Airway epithelial cell (primary cell): ENCODE measurements at places on chromosomes 16 and 17. TPM values are rescaled to one million over a fixed set of nuclear protein-coding genes. Genes with fewer than 3 reads are reported as not detected.

KRT36 gene
- not detected in 2 replicates for total RNA-seq

CDH11 gene
- 10.5 and 39.6 TPM in 2 replicates for total RNA-seq

PIMREG gene
- 22.2 and 27.6 TPM in 2 replicates for total RNA-seq

PABPN1L gene
- total RNA-seq, result not detected in 2 replicates

SSTR5 gene
- total RNA-seq, result not detected in 2 replicates

ZFPM1 gene
- total RNA-seq, result 2.2 and 3.0 TPM in 2 replicates

CNTNAP4 gene
- total RNA-seq, result not detected in 2 replicates

ABCA10 gene
- total RNA-seq, result 0.35 and 0.42 TPM in 2 replicates

PRSS8 gene
- 80.0 and 81.1 TPM in 2 replicates for total RNA-seq

HID1 gene
- total RNA-seq, result 3.8 and 9.2 TPM in 2 replicates

ADAD2 gene
- not detected in 2 replicates for total RNA-seq

TM4SF5 gene
- not detected in 2 replicates for total RNA-seq

METTL23 gene
- 30.8 and 37.0 TPM in 2 replicates for total RNA-seq

GUCY2D gene
- 0.14 and 0.84 TPM in 2 replicates for total RNA-seq

OR2C1 gene
- total RNA-seq, result not detected in 2 replicates

PITPNC1 gene
- total RNA-seq, result 13.3 and 13.8 TPM in 2 replicates

PIK3R5 gene
- total RNA-seq, result 0.56 TPM in 1 of 2 replicates, not detected in the other

MYH1 gene
- not detected in 2 replicates for total RNA-seq

KCNJ12 gene
- total RNA-seq, result 0.07 TPM in 1 of 2 replicates, not detected in the other

PLLP gene
- total RNA-seq, result 7.5 and 8.6 TPM in 2 replicates

TMEM114 gene
- total RNA-seq, result not detected in 2 replicates

CTRB2 gene
- total RNA-seq, result not detected in 2 replicates

GNG13 gene
- not detected in 2 replicates for total RNA-seq

PRDM7 gene
- not detected in 2 replicates for total RNA-seq

KIF19 gene
- total RNA-seq, result under 0.01 TPM in 1 of 2 replicates, not detected in the other

HSDL1 gene
- 7.3 and 11.7 TPM in 2 replicates for total RNA-seq
